ENCODE measurements at places on chromosomes 5 and 9.

GRCh38 chr5:56783261-56783660 lies 32.1 kb upstream of the MAP3K1 start:
- DNase-seq: no peak

DNA sequence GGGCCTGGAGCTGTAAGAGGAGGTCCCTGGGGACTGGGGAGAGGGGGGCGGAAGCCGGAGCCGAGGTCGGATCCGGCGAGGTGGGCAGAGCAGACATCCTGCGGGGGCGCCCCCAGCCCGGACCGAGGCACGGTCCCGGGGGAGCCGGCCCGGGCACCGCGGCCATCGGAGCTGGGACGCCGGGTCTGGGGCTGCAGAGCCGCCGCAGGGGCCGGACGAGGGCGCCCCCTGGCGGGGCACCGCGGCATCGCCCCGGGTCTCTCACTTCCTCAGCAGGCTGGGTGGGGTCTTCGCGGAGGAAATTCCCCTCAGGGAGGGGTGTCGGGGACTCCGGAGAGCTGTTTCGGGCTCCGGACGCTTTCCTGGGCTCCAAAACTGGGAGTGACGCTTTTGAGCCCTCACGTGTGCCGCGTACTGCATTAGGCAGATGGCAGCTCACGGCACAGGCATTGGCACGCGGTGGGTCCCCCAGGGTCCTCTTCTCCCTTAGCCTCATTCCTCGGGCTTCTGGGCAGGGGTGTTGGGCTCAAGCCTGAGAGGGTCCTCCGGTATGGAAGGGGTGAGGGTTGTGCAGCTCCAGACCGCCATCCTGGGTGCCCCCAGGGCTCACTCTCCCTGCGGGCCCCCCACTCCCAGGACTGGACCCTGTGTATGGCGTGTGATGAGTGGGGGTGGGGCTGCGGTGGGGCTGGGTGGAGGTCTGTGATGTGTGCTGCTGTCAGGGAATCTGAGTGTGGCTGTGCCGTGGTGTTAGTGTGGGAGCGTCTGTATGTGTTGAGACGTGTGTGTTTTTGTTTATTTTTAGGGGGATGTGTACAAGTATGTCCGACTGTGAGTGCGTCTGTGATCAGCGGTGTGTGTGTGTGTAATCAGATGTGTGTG lies 29.6 kb downstream of the LHX2 start:
- DNase-seq: no peak

GRCh38 chr9:110797611-110798010 lies 129.0 kb downstream of the MUSK start:
- DNase-seq: peak; percentile 30

DNA sequence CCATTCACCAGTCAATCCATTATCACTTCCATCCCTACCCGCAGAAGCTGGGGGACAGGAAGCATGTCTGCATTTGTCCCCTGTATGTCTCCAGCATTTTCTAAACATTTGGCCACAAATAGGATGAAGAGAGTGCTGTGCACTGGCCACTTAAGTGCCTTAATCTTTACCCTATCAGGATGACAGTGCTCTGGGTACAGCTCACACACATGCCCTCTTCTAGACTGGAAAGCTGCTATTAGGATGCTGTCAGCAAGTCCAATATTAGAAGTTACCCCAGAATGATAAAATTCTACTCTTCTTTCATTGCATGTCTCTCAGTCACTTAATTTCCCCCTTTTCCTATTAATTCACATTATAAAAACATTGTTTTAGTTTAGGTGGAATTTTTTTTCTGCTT lies 168.4 kb downstream of the RASEF start:
- DNase-seq: no peak

GRCh38 chr9:119302988-119303698 lies 66.1 kb downstream of the BRINP1 start:
- DNase-seq: no peak

GRCh38 chr5:61951295-61951694 lies 354.7 kb upstream of the KIF2A start:
- DNase-seq: no peak

GRCh38 chr5:161403996-161404395 lies 142.5 kb downstream of the GABRB2 start:
- DNase-seq: no peak

DNA sequence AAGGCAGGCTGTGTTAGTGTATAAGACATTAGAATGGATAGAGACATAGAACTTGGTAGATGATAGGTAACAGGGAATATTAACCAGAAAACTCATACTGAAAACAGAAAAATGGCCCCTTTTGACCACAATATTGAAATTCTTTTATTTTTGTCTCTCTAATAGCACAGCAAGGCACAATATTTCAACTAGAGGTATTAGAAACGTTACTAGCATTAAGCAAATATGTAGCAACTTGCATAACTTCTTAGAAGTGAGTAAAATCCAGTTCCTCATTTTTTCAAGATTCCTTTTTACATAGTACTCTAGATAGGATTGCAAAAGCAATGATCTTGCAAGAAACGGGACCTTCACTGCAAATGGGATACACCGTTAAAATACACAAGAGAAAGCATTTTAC lies 102.7 kb upstream of the VCAN start:
- no peak for DNase-seq

GRCh38 chr5:96142786-96143434 lies 181.3 kb upstream of the ELL2 start:
- no peak for DNase-seq

- no peak for DNase-seq
Measured at GRCh38 chr5:32734827-32735378, 23.8 kb downstream of the NPR3 start.
